ENCODE measurements at places on chromosomes 11 and 22.

DNA sequence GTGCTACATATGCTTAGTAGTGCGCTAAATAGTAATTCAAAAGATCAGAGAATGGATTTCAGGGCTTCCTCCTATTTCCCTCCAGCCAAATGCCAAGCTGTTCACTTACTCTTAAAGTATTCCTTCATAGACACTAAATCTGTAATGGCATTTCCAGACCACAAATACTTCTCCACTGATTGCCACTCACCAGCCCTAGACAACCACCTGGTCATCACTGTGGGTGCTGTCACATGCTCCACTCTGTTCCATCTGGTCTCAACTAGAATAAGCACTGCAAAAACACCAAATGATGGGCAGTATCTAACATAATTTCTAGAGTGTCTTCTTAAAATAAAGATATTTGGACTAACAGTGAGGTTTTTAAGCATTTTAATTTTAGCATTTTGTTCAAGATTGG is 341.3 kb downstream of the AASDHPPT start:
- no peak for DNase-seq

GRCh38 chr11:26779074-26779865 is 57.4 kb upstream of the SLC5A12 start:
- DNase-seq = no peak

- DNase-seq = no peak
Measured at GRCh38 chr11:19602406-19602805, 110.2 kb upstream of the NAV2 start.

GRCh38 chr11:41379084-41379483 is 80.4 kb downstream of the LRRC4C start:
- DNase-seq = no peak

- DNase-seq = no peak
Measured at GRCh38 chr11:17412488-17413180, 24.2 kb upstream of the KCNJ11 start.

DNA sequence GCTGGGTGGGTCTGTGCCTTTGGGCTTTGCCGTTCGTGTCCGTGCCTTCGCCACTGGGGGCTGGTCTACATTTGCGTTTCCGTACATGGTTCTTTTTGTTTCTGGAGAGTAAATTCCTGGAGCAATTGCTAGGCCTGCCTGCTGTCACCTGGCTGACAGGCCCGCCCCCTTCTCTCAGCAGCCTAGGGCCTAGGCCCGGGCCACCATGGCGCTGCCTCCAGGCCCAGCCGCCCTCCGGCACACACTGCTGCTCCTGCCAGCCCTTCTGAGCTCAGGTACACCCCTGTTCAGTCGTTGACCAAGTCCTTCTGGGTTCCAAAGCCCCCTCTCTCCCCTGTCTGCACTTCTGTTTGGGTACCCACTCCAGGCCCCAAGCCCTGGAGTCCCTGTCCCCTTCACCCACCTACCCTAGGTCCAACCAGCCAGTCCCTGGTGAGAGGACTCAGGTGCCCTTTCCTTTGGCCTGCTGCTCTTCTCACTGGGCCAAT is 649 bp downstream of the TMEM25 start:
- no peak for DNase-seq
